ENCODE measurements at places on chromosomes 4 and X.
A peak's percentile ranks its signal among the peaks of the same experiment; 100 is the strongest.

DNA sequence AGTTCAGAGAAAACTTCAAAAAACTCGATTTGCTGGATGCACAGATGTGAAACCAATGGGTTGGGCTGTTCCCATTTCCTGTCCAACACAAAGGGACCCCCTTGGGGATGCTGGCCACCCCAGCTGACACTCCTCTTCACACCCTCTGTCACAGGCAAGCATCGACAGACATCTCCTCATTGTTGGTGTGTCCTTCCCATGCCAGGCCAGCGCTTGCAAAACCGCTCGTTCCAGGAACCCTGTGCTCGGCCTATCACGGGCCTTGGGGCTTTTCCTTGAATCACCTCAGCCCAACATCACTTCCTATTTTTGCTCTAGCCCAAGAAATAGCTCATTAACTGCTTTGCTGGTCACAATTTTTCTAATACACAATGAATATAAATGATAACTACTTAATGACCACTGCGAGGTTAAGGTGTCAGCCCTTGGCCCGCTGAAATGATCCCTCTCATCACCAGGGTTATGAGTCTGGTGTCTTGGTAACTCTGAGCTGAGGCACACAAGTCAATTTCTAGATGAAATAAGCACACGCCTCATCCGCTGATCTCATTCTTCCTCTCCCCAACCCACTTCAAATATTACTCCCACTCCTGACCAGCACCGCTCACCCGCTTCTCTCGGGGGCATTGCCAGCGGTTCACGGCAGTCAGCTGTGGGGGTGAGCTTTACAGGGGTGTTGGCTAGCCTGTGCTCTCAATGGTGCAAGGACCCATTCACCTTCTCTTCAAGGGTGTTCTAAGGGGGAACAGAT, 32.3 kb downstream of the BCOR start:
- no peak for DNase-seq

GRCh38 chr4:132493476-132493875, 655.6 kb upstream of the PCDH10 start:
- no peak for DNase-seq

- no peak for DNase-seq
Measured at GRCh38 chrX:56216332-56216731, 15.8 kb upstream of the KLF8 start.

DNA sequence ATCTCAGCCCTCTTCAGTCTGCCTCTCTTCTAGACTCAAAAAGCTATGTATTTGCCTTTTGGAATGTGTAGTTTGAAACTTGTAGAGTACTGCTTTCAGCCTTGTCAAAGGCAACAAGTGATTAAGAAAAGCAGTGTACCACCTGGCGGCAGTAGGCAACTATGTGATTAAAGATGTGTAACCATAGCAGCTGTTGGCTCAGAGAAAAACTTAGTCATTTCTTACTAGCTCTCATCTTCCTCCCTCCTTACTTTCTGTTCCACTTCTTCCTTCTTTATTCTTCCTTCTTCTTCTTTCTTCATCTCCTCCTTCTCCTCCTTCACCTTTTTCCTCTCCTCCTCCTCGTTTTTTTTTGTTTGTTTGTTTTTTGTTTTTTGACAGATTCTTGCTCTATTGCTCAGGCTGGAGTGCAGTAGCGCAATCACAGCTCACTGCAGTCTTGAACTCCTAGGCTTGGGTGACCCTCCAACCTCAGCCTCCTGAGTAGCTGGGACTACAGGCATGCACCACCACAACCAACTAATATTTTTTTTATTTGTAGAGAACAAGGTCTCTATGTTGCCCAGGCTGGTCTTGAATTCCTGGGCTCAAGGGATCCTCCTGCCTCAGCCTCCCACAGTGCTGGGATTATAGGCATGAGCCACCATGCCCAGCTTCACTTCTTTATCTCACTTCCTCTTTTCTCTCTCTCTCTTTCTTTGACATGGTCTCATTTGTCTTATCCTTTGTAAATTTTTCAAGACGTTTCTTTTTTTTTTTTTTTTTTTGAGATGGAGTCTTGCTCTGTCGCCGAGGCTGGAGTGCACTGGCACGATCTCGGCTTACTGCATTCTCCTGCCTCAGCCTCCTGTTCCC, 32.6 kb downstream of the ABHD18 start:
- DNase-seq = peak; percentile 12

DNA sequence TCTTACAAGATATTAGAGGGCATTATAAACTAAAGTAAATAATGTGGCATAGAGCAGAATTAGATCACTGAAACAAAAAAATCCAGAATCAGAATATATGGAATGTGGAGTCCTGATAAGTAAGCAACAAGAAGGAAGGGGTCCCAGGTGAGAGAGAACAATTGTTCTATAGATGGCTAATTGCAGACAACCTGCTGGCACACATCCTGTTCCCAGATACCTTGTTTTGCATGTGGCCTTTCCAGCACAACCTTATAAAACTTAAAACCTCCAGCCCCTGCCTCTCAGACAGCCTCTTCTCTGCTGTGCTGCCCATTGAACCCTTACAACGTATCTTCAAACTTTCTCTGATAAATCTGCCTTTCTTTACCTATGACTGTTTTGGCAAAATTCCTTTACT, 4.7 kb upstream of the ZNF674 start:
- DNase-seq = no peak

GRCh38 chr4:113285501-113285900, 236.0 kb downstream of the ANK2 start:
- no peak for DNase-seq

DNA sequence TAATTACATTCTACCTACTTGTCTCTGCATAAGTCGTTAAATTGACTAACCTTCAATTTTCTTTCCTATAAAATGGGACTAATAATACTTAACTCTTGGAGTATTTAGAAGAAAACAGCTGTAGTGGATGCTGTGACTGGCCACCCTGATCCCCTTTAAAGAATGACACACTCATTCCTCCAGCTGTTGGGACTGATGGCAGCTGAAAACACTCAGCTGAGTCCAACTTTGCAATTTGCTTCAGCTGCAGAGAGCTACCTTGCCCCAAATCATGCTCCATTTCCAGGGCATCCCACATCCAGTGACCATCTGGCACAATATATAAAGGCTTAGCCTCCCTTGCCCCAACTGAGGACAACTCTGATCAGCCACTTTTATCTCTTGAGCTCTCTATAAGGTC, 89.1 kb downstream of the MID1IP1 start:
- no peak for DNase-seq

- peak; percentile 4 for DNase-seq
Measured at GRCh38 chr4:182593864-182594263, 323.3 kb downstream of the DCTD start.

GRCh38 chr4:154208424-154208823, 283.2 kb downstream of the DCHS2 start:
- DNase-seq = peak; percentile 15

DNA sequence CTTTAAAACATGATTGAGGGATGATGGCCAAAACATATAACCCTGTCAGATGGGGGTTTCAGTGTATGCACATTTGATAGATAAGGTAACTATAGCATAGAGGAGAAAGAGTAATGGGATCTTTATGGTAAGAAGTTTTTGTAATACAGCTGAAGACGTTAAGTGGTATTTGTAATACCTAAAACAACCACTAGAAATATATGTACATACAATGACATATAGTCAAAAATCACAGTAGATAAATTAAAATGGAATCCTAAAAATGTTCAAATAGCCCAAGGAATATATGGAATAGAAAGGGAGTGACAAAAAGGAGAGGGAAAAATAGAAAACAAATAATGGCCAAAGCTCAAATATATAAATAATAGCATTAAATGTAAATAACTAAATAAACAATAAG, 371.3 kb upstream of the FSTL5 start:
- DNase-seq = no peak

Data from AG08395 (cell line).